ENCODE measurements at places on chromosomes 11 and 22.

DNA sequence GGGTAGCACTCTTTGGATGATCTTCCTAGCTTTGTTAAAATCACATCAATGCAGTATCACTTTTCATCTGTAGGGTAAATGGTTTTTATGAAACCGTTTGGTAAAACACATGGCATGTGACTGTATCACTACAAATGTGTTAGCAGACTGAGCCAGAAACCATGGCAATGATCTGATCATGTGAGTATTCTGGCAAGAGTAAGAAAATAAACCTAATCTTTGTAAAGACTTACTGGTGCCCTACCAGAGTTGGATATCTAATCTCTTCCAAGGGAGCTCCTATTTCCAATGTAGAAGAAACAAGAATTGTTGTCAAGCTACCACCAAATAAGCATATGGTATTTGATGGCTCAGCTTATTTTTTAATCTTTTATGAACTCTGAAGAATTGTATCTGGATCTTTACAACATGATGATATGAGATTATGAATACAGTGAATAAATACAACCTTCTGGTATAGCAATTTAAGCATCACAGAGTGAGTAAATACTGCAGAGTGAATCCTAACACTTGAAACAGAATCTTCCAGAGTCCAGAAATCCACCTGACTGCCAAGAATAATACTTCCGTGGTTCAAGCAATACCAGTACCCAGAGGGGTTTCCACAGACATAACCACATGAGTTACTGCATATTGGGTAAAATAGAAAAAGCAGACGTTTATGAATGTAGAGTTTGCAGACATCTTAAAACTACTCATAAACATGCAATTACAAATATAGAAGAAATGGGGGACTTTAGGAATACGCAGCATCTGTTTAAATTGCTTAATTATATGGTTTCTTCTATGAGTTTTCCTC, 238.8 kb downstream of the TTC28 start:
- no peak for DNase-seq
- no peaks in the 10 kb centered on the region for H3K27me3 ChIP-seq
- H3K27ac ChIP-seq = no peak overlapping the region

DNA sequence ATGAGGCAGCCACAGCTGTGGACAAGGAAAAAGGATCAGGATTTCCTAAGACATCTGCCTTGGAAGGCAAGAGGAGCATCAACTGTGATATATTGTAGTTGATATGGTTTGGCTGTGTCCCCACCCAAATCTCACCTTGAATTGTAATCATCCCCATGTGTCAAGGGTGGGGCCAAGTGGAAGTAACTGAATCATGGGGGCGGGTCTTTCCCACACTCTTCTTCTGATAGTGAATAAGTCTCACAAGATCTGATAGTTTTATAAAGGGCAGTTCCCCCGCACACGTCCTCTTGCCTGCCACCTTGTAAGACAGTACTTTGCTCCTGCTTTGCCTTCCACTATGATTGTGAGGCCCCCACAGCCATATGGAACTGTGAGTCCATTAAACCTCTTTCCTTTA, 10.2 kb downstream of the RIC8A start:
- DNase-seq = no peak
- H3K36me3 ChIP-seq = peaks cover 11% of the 10 kb centered on the region
- no peak overlapping the region for H3K4me3 ChIP-seq
- no peaks in the 10 kb centered on the region for H3K4me1 ChIP-seq
- H3K27me3 ChIP-seq = no peaks in the 10 kb centered on the region
- H3K27ac ChIP-seq = no peak overlapping the region

DNA sequence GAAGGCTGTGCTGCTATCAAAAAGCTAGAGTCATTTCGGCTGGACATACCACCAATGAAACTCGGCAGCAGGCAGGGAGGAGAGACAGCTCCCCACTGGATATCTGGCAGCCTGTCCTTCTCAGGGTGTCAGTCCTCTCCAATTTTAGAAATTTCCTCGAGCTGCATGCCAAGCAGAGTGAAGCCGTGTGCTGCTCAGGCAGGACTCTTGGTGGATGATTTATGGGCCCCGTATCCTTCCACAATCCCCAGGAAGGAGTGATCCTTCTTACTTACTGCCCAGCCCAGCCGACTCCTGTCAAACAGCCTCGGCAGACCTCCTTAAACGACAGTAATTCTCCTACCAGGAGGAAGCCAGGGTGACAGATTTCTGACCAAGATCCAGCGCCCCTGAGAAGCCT, 410.4 kb downstream of the TENM4 start:
- no peak overlapping the region for H3K27ac ChIP-seq
- H3K36me3 ChIP-seq = no peaks in the 10 kb centered on the region
- DNase-seq = no peak
- no peak overlapping the region for H3K4me3 ChIP-seq
- no peaks in the 10 kb centered on the region for H3K4me1 ChIP-seq

DNA sequence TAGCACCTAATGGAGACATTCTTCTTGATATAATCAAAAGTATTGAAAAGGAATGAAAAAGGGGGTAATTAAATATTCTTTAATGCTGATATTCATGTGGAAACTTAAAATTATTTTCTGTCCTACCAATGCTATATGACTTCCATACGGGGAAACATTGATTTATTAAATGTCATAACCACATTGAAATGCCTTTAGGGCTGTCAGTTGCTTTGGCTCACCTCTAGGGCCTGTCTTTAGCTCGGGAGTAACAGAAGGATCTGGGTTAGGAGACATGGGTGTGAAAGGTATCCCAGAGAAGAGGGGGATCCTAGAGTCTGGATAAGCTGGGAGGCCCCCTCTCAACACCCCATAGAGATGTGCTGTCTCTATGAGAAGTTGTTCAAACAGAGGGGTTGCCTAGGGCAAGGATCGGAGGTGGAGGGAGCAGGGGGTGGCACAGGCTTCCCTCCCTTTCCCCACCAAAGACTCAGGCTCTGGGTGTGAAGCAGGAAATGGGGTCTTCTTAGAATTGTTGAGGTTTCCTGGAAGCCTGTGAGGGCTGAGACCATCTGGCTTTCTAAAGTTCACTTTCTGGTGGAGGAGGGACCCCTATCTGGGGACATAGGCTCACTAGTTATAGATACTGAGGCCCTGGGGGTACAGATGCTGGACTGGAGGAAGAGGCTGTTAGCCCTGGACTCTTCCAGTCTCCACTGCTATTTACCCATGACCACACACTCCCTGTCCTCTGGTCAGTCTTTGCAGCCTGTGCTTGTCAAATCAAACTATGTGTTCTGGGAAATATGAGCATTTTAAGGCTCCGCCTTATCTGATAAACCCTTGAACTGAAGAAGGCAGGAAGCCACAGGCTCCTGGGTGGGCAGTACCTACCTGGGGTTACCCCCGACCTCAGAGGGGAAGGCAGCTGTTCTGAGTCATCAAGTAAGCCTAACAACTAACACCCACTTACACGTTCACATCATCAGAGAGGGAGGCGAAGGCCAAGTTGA, 55.8 kb upstream of the RRAS2 start:
- DNase-seq = no peak
- H3K4me1 ChIP-seq = no peaks in the 10 kb centered on the region
- H3K4me3 ChIP-seq = no peak overlapping the region
- no peaks in the 10 kb centered on the region for H3K27me3 ChIP-seq

DNA sequence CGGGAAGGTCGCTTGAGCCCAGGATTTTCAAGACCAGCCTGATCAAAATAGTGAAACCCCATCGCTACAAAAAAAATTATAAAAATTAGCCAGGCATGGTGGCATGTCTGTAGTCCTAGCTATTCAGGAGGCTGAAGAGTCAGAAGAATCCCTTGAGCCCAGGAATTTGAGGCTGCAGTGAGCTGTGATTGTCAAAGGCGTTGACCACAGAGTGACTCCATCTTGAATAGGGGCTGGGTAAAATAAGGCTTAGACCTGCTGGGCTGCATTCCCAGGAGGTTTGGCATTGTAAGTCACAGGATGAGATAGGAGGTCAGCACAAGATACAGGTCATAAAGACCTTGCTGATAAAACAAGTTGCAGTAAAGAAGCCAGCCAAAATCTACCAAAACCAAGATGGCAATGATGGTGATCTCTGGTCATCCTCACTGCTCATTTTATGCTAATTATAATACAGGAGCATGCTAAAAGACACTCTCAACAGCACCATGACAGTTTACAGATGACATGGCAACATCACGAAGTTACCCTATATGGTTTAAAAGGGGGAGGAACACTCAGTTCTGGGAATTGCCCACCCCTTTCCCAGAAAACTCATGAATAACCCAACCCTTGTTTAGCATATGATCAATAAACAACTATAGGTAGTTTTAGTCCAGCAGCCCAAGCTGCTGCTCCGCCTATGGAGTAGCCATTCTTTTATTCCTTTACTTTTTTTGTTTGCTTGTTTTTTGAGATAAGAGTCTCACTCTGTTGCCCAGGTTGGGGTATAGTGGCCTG, 2.8 kb upstream of the RDX start:
- H3K27ac ChIP-seq = no peak overlapping the region
- H3K27me3 ChIP-seq = no peaks in the 10 kb centered on the region
- no peaks in the 10 kb centered on the region for H3K36me3 ChIP-seq
- peaks cover 16% of the 10 kb centered on the region for H3K4me1 ChIP-seq
- no peak for DNase-seq

DNA sequence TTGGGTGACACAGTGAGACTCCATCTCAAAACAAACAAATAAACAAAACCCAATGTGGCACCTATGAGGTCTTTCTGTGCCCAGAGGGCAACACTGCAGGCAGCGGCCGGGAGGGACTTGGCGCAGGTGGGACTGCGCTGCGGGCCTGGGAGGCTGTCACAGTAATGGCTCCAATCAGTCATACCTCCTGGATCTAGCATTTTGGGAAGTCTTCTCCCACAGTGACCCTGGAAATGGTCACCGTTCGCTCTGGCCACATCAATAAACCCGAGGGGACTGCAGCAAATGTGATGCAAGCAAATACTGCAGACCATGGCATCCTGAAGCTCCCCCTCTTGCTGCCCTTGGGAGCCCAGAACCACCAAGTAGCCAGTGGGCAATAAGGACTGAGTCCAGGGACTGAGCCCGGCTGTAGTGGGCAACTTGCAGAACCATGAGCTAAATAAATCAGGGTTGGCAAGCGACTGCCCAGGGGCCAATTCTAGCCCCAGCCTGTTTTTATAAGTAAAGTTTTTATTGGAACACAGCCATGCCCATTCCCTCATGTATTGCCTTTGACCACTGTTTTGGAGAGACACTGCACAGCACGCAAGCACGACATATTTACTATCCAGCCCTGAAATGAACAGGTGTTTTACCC, 15.4 kb downstream of the SHANK2 start:
- H3K4me3 ChIP-seq = no peak overlapping the region
- DNase-seq = no peak
- no peaks in the 10 kb centered on the region for H3K27me3 ChIP-seq
- H3K36me3 ChIP-seq = no peaks in the 10 kb centered on the region

DNA sequence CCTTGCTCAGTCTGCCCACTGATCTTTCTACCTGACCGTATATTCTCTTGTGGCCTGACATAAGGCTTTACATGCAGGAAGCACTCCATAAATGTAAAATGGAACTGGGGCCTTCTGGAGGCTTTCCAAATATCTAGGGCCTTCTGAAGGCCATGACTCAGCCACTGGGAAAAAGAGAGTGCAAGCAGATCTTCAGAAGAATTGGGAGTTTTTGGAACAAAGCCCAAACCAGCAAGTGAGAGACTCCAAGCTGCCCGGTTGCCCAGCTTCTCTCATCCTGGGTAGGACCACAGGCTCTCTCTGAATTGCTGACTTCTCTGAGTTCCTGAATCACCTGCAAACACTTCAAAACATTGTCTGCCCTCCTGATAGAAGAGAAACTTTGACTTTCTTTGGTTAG, 107.9 kb upstream of the BMAL1 start:
- no peaks in the 10 kb centered on the region for H3K36me3 ChIP-seq
- H3K27me3 ChIP-seq = peaks cover 13% of the 10 kb centered on the region
- DNase-seq = no peak
- H3K4me1 ChIP-seq = no peaks in the 10 kb centered on the region

GRCh38 chr11:57303990-57304579, 20.7 kb downstream of the TNKS1BP1 start:
- H3K27me3 ChIP-seq = no peaks in the 10 kb centered on the region
- H3K27ac ChIP-seq = no peak overlapping the region
- no peaks in the 10 kb centered on the region for H3K36me3 ChIP-seq
- no peak overlapping the region for H3K4me3 ChIP-seq
- no peak for DNase-seq

DNA sequence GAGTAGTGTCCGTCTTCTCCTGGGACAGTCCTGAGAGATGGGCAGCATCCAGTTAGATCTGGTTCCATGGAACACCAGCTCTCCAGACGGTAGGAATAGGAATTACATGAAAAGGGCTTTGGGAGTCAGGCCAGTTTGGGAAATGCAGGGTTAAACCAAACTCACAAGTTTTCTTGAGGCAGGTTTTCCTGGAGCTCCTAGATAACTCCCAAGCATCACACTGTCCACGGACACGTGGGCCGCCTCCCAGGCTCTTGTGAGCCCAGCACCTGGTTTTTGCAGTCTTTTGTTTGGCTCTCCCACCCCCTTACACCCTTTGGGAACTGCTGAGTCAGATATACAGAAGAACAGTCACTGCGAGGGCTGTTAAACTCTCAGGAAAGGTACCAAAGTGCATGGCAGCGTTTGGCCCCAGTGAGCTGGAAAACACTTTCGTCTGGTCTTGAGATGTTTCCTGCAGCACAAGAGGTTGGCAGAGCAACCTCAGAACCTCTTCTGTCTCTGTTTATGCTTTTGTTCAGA, 90.0 kb downstream of the BCR start:
- no peaks in the 10 kb centered on the region for H3K27me3 ChIP-seq
- H3K4me3 ChIP-seq = no peak overlapping the region
- H3K27ac ChIP-seq = no peak overlapping the region
- DNase-seq = no peak
- no peaks in the 10 kb centered on the region for H3K36me3 ChIP-seq

DNA sequence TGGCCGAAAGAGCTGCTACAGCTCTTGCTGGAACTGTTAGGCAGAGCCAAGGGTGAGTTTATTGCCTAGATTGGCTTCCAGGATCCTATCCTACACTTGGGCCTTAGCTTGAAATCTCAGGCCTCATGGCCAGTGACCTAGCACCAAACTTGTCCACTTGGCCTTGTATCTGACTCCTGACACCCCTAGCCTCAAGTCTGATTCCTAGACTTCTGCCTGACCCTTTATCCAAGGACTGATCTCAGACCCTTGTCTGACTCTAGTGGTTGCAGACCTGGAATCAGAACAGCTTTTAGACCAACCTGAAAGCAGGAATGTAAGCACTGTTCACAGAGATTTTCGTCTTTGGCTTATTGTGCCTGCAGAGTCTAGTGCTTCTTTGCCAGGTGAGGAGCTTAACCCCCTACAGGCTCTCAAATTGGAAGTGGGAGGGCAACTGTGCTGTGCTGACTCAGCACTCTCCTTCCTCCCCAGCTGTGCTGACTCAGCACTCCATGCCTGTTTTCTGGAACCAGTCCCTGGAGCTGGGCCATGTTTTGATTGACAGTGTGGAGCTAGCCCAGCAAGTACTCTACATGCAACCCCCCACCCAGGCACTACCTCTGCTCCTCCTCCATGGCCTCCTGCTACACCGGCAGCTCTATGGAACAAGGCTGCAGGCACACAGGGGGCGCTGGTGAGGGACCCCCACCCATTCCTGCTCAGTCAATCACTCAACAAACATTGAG, 35.1 kb downstream of the RRP8 start:
- H3K36me3 ChIP-seq = no peaks in the 10 kb centered on the region
- H3K27me3 ChIP-seq = no peaks in the 10 kb centered on the region
- no peak overlapping the region for H3K27ac ChIP-seq
- H3K4me1 ChIP-seq = no peaks in the 10 kb centered on the region
- no peak for DNase-seq

Data from Panc1 (cell line).